Sigmoid colon (tissue), 7 donors: ENCODE measurements at places on chromosomes 11 and 22. TPM values are rescaled to one million over a fixed set of nuclear protein-coding genes. Genes with fewer than 3 reads are reported as not detected.

FZD4 gene
- total RNA-seq: 33.2 TPM

CALCA gene
- total RNA-seq: not detected

RIN1 gene
- total RNA-seq: 2.0 TPM

ROBO4 gene
- total RNA-seq: 12.8 TPM

SLC7A4 gene
- total RNA-seq: 0.41 TPM

UBE2L6 gene
- total RNA-seq: 37.8 TPM

REXO2 gene
- 158 TPM for total RNA-seq

BACE1 gene
- total RNA-seq: 13.2 TPM

KDELR3 gene
- 5.5 TPM for total RNA-seq

HSPB2 gene
- not detected for total RNA-seq

SORL1 gene
- total RNA-seq: 16.3 TPM

DNA sequence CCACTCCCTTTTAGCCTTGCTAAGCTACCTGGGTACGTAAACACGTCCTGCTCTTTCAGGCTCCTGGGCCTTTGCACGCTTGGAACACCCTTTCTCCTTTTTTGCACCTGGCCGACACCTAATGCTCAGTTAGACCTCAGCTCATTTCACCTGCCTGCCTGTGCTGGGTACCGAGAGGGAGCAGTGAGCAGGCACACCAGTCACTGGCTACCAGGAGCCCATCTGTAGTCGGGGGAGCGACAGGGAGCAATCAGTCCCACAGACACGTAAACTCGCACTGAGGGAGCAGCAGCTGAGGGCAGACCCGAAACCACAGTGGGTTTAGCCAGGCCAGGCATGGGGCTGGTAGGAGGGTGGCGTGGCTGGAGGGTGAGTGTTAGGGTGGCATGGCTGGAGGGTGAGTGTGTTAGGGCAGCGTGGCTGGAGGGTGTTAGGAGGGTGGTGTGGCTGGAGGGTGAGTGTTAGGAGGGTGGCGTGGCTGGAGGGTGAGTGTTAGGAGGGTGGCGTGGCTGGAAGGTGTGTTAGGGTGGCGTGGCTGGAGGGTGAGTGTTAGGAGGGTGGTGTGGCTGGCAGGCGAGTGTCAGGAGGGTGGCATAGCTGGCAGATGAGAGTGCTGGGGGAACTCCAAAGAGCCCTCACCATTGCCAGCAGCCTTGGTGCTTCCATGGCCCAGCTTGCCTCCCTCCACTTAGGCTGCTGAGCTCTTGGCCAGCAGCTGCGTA lies 6.4 kb upstream of the GTSE1 start:
- peaks cover 20% of the 10 kb centered on the region for H3K36me3 ChIP-seq
- H3K4me1 ChIP-seq: no peaks in the 10 kb centered on the region

- H3K27ac ChIP-seq: no peak overlapping the region
- no peak overlapping the region for H3K4me3 ChIP-seq
- H3K36me3 ChIP-seq: no peaks in the 10 kb centered on the region
- H3K4me1 ChIP-seq: no peaks in the 10 kb centered on the region
- H3K27me3 ChIP-seq: no peaks in the 10 kb centered on the region
These were observed 17.1 kb downstream of the CFAP300 start for GRCh38 chr11:102064316-102064715.

GRCh38 chr22:33314316-33314715 lies 256.1 kb upstream of the SYN3 start:
- H3K27me3 ChIP-seq: no peaks in the 10 kb centered on the region
- H3K4me3 ChIP-seq: no peak overlapping the region
- H3K27ac ChIP-seq: no peak overlapping the region
- H3K36me3 ChIP-seq: peaks cover 16% of the 10 kb centered on the region
- H3K4me1 ChIP-seq: no peaks in the 10 kb centered on the region

GRCh38 chr22:46598737-46599424 lies 21.3 kb upstream of the GRAMD4 start:
- no peak overlapping the region for H3K27ac ChIP-seq
- H3K36me3 ChIP-seq: no peaks in the 10 kb centered on the region
- no peaks in the 10 kb centered on the region for H3K4me1 ChIP-seq
- no peak overlapping the region for H3K4me3 ChIP-seq

DNA sequence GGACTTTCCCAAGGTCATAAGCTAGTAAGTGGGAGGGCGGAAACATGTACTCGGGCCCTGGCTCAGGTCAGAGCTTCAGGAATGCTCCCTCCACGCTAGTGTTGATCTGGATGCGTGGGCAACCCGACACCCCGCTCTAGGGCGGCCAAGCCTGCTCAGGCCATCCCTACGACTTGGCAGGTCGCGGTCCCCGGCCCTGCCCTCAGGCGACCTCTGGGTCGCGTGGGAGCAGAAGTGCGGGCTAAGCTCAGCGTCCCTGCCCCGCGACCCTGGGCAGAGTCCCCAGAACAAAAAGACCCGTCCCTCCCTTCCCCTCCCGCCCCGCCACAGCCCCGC lies 781 bp upstream of the TEF start:
- DNase-seq: peak; percentile 96
- peak overlapping the region; percentile 99 for H3K27ac ChIP-seq
- peaks cover 29% of the 10 kb centered on the region for H3K4me1 ChIP-seq
- H3K36me3 ChIP-seq: no peaks in the 10 kb centered on the region
- no peaks in the 10 kb centered on the region for H3K27me3 ChIP-seq
- H3K4me3 ChIP-seq: peak overlapping the region; percentile 82

DNA sequence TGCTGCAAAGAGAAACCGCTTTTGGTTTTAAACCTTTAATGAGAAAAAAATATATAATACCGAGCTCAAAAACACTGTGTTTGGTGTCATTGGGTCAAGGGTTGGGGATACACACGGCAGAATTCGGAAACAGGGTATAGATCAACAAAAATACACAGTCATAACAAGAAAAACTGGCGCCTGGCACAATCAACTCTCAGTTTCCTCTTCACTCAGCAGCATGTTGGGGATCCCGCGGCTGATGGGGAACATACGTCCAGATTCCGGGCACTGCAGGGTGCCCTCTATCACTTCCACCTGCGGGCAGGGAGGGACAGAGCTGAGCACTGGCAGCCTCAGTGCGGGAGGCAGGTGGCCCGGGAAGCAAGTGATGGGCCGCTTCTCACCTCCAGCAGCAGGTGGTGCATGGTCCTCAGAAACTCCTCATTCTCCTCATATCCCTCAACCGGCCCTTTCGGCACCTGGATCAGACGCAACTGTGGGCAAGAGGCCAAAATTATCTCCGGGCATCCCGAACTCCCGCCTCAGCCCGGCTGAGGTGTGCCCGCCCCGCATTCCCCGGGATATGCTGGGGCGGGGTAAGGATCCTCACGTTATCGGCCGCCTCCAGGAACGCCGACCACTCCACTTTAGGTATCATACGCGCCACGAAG lies 561 bp downstream of the TRMT112 start:
- H3K4me3 ChIP-seq: peak overlapping the region; percentile 86
- no peak for DNase-seq

- no peak for DNase-seq
- H3K4me3 ChIP-seq: no peak overlapping the region
- peaks cover 49% of the 10 kb centered on the region for H3K36me3 ChIP-seq
- H3K4me1 ChIP-seq: no peaks in the 10 kb centered on the region
These were observed 13.3 kb downstream of the CSNK1E start for GRCh38 chr22:38303974-38304373.

DNA sequence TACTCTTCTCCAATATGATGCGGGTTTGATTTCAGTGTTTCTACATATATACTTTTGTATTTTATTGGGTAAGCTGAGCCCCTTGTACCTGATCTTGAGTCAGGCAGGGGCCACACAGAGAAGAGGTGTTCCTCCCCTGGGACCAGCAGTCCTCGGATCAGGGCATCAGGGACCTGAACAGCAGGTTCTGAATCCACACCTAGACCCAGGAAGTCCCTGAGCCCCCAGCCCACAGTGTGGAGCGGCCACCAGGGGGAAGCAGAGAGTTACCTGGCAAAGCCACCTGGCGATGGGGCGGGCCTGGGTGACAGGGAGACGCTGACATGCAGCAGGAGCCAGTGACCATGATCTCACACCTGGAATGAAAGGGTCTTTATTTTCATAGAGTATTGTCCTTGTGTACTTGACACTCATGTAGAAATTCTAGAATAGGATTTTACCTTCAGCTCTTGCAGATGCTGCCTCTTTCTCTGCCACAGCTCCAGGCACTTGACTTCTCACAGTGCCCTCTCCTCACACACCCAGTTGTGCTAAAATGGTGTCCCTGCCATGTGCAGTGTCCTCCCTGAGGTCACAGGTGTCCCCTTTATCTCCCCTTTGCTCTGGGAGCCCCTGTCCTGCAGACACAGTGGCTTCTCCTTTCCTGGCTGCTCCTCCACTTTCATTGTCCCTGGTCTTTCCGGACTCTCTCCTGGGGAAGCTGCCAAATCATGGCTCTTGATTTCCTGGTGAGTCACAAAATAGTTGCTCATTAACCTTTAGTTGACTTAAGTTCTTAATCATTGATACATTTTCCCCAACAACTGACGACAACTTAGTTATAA lies 48.5 kb downstream of the GGTLC2 start:
- H3K4me1 ChIP-seq: no peaks in the 10 kb centered on the region
- peak; percentile 48 for DNase-seq
- no peak overlapping the region for H3K27ac ChIP-seq
- H3K4me3 ChIP-seq: no peak overlapping the region
- H3K27me3 ChIP-seq: no peaks in the 10 kb centered on the region
- H3K36me3 ChIP-seq: no peaks in the 10 kb centered on the region

- H3K4me3 ChIP-seq: no peak overlapping the region
- H3K27ac ChIP-seq: no peak overlapping the region
- H3K36me3 ChIP-seq: no peaks in the 10 kb centered on the region
- no peak for DNase-seq
- no peaks in the 10 kb centered on the region for H3K27me3 ChIP-seq
These were observed 147.9 kb upstream of the PLET1 start for GRCh38 chr11:112408517-112408916.

GRCh38 chr22:38142606-38143005 lies 32.1 kb upstream of the BAIAP2L2 start:
- H3K4me3 ChIP-seq: no peak overlapping the region
- no peaks in the 10 kb centered on the region for H3K27me3 ChIP-seq
- no peak overlapping the region for H3K27ac ChIP-seq

GRCh38 chr11:70742553-70743291 lies 344.4 kb downstream of the CTTN start:
- no peaks in the 10 kb centered on the region for H3K36me3 ChIP-seq
- no peak for DNase-seq
- H3K4me3 ChIP-seq: no peak overlapping the region
- H3K4me1 ChIP-seq: no peaks in the 10 kb centered on the region
- H3K27me3 ChIP-seq: peaks cover 30% of the 10 kb centered on the region

DNA sequence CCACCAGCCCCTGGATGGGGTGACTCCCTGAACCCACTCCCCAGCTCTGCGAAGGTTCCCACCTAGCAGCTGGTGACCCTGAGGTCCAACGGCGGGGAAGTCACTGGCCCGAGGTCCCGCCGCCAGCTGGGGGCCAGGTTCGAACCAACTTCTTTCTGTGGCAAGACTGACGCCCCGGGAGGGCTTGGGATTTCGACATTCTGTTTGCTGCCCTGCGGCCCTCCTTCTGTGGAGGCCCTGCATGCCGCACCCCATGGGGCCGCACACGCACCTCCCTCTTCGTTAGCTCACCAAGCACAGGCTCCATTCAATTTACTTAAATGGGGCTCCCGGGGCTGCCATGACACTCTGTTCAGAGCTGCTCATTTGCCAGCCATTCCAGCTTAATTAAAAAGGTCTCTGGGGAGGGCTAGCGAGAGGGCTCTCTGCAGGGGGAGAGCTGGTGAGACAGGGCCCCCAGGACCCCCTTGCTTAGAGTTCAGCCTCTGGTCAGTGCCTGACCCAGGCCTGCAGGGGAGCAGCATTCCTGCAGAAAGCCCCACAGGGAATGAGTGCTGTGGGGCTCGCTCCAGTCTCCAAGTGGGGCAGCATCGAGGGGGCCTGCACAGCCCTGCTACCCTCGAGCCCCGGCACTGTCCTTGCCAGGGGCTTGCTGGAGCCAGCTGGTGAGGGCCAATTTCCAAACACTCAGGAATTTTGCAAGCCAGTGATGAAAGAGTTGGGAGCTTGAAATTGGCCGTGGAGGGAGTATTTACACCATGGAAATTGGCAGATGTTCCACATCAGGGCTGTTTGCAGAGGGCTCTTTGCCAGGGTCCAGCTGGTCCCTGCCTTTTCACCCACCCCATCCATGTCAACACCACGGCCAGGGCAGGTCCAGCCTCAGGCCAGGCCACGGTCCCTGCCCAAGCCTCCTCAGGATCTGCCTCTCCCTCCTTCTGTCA lies 80.8 kb downstream of the CACNA1I start:
- DNase-seq: no peak
- no peak overlapping the region for H3K4me3 ChIP-seq
- H3K27me3 ChIP-seq: peaks cover 15% of the 10 kb centered on the region
- no peaks in the 10 kb centered on the region for H3K4me1 ChIP-seq
- no peak overlapping the region for H3K27ac ChIP-seq

GRCh38 chr11:26018336-26018735 lies 313.6 kb upstream of the ANO3 start:
- DNase-seq: no peak
- H3K4me1 ChIP-seq: peaks cover 16% of the 10 kb centered on the region
- no peaks in the 10 kb centered on the region for H3K36me3 ChIP-seq
- no peak overlapping the region for H3K27ac ChIP-seq
- no peaks in the 10 kb centered on the region for H3K27me3 ChIP-seq

- no peak overlapping the region for H3K4me3 ChIP-seq
- no peak overlapping the region for H3K27ac ChIP-seq
- H3K36me3 ChIP-seq: no peaks in the 10 kb centered on the region
- H3K4me1 ChIP-seq: no peaks in the 10 kb centered on the region
- no peaks in the 10 kb centered on the region for H3K27me3 ChIP-seq
These were observed 12.2 kb downstream of the TMPRSS13 start for GRCh38 chr11:117916956-117917355.

GRCh38 chr22:29885610-29886009 lies 2.6 kb downstream of the MTMR3 start:
- no peak overlapping the region for H3K4me3 ChIP-seq
- DNase-seq: no peak
- H3K36me3 ChIP-seq: no peaks in the 10 kb centered on the region
- no peak overlapping the region for H3K27ac ChIP-seq
- no peaks in the 10 kb centered on the region for H3K27me3 ChIP-seq
- H3K4me1 ChIP-seq: no peaks in the 10 kb centered on the region

GRCh38 chr11:2089536-2090165 lies 49.5 kb downstream of the IGF2 start:
- H3K27me3 ChIP-seq: no peaks in the 10 kb centered on the region
- no peak overlapping the region for H3K27ac ChIP-seq
- H3K4me3 ChIP-seq: no peak overlapping the region

DNA sequence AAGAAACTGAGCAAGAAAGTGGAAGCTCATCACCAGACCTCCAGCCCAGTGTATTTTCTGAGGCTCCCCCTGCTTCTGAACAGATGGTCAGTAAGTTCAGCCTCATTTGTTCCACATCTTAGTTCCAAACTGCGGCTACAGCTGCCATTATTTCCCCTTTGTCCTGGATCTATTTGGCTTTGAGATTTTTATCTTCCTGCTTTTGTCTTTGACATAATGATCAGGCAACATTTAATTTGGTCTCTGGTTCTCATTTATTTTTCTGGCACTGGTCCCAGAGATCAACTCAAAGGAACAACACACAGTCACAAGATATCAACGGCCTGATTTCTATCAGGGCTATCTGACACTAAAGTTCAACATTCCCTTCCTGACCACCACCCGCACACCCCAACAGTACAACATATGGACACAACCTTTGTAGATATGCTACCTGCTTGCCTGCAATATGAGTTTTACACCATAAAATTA lies 137.5 kb downstream of the FAM76B start:
- H3K4me3 ChIP-seq: no peak overlapping the region
- no peaks in the 10 kb centered on the region for H3K27me3 ChIP-seq
- H3K4me1 ChIP-seq: peaks cover 11% of the 10 kb centered on the region
- no peak overlapping the region for H3K27ac ChIP-seq
- H3K36me3 ChIP-seq: no peaks in the 10 kb centered on the region
- DNase-seq: no peak
